ENCODE measurements at places on chromosomes 2 and 18.
A peak's percentile ranks its signal among the peaks of the same experiment; 100 is the strongest.

DNA sequence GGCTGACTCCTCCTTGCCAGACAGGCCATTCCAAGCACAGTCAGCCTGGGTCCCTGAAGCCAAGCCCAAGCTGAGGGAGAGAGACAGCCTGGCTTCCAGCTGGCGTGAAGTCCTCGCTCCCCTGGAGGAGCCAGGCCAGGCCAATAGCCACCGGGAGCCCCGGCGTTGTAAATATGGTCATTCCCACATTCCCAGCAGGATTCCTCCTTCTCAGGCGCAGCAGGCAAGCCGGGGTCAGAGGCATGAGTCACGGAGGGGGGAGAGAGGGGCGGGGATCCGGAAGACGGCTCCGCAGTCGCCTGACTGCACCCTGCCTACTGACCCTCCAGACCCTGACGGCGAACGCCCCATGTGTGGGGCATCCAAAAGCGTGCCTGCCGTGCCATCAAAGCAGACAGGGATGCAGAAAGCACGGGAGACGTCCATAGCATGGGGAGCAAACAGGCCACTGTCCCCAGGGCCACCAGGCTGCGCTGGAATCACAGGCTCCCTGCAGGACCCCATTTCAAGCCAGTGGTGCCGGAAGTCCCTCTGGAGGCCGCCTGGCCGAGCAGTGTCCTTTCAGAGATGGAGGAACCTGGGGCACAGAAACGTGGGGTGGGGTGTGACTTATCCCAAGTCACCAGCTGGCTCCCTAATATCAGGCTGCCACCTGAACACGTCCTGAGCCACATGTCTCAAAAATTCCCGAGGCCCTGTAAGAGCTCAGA is 48.2 kb downstream of the TWIST2 start:
- no peak overlapping the region for H3K27ac ChIP-seq
- H3K27me3 ChIP-seq = no peaks in the 10 kb centered on the region
- no peaks in the 10 kb centered on the region for H3K36me3 ChIP-seq
- H3K4me3 ChIP-seq = no peak overlapping the region
- no peak for DNase-seq

- no peak overlapping the region for H3K27ac ChIP-seq
- H3K4me3 ChIP-seq = no peak overlapping the region
- H3K36me3 ChIP-seq = no peaks in the 10 kb centered on the region
- DNase-seq = no peak
These were observed 374.8 kb downstream of the SLC4A3 start for GRCh38 chr2:220002251-220002650.

DNA sequence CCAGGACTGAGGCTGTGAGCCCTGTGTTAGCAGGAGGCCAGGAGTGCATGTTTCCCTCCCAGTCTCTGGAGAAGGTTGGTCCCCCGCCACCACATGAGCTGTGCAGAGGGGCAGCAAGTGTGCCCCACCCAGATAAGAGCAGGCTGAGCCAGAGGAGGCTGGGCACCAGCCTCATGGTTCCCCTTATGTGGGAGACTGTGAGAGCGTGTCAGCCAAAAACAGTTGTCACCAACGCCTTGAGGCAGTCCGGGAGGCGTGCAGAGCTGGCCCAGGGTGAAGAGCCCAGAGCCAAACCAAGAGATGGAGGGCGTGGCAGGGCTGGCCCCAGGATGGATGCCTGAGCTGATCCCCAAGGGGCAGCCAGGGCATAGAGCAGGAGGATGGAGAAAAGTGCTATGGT is 128.7 kb upstream of the GLI2 start:
- DNase-seq = no peak
- no peak overlapping the region for H3K4me3 ChIP-seq
- no peaks in the 10 kb centered on the region for H3K36me3 ChIP-seq
- H3K27ac ChIP-seq = no peak overlapping the region
- no peaks in the 10 kb centered on the region for H3K27me3 ChIP-seq

DNA sequence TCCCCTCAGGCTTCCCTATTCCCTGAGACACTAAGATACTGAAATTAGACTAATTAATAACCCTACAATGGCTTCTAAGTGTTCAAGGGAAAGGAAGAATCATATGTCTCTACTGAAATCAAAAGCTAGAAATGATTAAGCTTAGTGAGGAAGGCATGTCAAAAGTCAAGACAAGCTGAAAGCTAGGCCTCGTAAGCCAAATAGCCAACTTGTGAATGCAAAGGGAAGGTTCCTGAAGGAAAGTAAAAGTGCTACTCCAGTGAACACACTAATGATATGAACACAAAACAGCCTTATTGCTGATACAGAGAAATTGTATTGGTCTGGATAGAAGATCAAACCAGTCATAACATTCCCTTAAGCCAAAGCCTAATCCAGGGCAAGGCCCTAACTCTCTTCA is 10.0 kb downstream of the ZC3H8 start:
- H3K27ac ChIP-seq = no peak overlapping the region
- no peaks in the 10 kb centered on the region for H3K4me1 ChIP-seq
- no peaks in the 10 kb centered on the region for H3K27me3 ChIP-seq
- H3K36me3 ChIP-seq = no peaks in the 10 kb centered on the region
- no peak overlapping the region for H3K4me3 ChIP-seq

DNA sequence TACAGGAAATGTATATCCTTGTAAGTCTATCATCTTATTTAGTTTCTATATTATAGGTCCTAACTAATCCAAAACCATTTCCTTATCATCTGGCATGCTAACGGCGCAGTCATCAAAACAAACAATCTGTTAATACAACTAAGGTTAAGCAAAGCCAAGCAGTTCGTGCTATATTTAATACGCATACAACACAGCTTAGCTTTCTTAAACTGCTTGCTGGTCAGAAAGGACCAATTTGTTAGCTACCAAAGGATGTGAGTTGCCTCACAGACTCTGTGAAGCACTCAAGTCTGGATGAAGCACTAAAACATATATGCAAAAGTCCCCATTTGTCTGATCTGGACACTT is 67.0 kb downstream of the ZEB2 start:
- no peaks in the 10 kb centered on the region for H3K27me3 ChIP-seq
- H3K27ac ChIP-seq = peak overlapping the region; percentile 55
- H3K36me3 ChIP-seq = peaks cover 6% of the 10 kb centered on the region
- DNase-seq = no peak

GRCh38 chr2:6471419-6471818 is 394.3 kb downstream of the CMPK2 start:
- no peak for DNase-seq
- no peaks in the 10 kb centered on the region for H3K27me3 ChIP-seq
- no peak overlapping the region for H3K4me3 ChIP-seq
- H3K36me3 ChIP-seq = no peaks in the 10 kb centered on the region
- H3K4me1 ChIP-seq = no peaks in the 10 kb centered on the region

DNA sequence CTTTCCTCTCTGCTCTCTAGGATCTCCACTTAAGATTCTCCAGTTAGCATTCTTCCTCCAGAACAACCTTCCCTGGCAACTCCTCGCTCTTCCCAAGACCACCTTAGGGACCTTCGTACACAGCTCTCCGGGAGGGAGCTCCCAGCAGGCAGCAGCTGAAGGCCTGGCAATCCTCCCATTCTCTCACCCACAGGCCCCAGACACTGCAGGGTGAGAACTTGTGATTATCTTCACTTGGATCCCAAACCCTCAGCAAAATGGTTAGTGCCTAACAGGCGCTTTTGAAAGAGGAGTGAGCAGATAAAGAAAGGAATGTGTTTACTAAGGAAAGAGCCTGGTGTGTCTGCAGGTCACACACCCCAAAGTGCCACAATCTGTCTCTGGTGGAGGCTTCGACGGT is 83.8 kb upstream of the SNTG2 start:
- H3K27ac ChIP-seq = no peak overlapping the region
- DNase-seq = no peak
- H3K4me3 ChIP-seq = no peak overlapping the region
- H3K36me3 ChIP-seq = no peaks in the 10 kb centered on the region
- no peaks in the 10 kb centered on the region for H3K4me1 ChIP-seq

GRCh38 chr18:48926420-48926857 is 24.3 kb downstream of the SMAD7 start:
- H3K27ac ChIP-seq = no peak overlapping the region
- H3K27me3 ChIP-seq = no peaks in the 10 kb centered on the region
- no peaks in the 10 kb centered on the region for H3K36me3 ChIP-seq

DNA sequence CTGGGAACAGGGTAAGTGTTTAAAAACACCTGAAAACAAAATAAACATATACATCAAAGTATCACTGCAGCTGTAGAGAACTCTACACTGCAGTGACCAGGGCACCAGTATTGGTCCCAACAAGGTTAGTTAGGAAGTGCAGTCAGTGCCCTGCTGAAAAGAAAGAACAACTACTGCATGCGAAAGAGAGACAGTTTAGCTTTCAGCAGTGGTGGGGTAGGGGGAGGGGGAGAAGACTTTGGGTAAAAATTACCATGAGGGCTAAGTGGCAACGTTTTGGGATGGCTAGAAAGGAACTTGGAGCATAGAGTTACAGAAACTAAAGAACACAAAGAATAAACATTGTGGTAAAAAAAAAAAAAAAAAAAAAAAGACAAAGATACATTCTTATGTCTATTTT is 112.1 kb downstream of the UPP2 start:
- no peak for DNase-seq
- H3K27me3 ChIP-seq = no peaks in the 10 kb centered on the region
- H3K27ac ChIP-seq = no peak overlapping the region
- H3K4me3 ChIP-seq = no peak overlapping the region

- H3K27me3 ChIP-seq = no peaks in the 10 kb centered on the region
- H3K4me3 ChIP-seq = no peak overlapping the region
- H3K36me3 ChIP-seq = no peaks in the 10 kb centered on the region
- DNase-seq = no peak
These were observed 143.7 kb downstream of the ATL2 start for GRCh38 chr2:38233231-38233983.

- H3K27me3 ChIP-seq = no peaks in the 10 kb centered on the region
- no peak overlapping the region for H3K4me3 ChIP-seq
- no peaks in the 10 kb centered on the region for H3K36me3 ChIP-seq
- no peak overlapping the region for H3K27ac ChIP-seq
- H3K4me1 ChIP-seq = no peaks in the 10 kb centered on the region
- no peak for DNase-seq
These were observed 313.3 kb downstream of the MBD2 start for GRCh38 chr18:53911200-53911599.

DNA sequence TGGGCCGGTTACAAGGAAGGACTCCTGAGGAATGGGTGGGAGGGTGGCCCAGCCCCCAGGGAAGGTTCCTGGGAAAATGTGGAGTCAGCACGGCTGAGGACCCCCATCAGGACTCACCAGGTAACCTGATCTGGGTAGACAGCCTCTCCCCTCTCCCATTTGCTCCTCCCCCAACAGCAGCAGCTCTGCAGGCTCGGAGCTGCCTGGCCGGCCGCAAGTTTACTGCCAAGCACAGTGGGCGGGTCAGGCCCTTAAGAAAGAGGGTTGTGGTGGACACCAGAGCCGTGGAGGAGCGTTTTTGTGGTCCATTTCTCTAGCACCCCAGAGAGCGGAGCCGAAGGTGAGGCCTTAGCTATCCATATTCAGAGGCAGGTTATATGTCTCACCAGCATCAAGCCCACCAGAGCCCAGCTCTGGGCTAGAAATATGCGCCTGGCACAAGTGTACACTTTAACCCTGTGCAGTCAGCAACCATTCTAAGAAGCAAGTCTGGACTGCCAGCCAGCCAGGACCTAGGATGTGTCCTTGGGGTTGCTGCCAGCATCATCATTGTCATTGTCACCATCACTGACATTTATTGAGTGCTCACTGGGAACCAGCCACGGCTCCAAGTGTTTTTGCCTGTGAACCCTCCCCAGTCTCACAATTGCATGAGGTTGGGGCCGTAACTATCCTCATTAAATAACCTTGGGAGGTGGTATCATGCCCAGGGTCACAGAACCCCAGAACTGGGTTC is 190.1 kb downstream of the KLHL29 start:
- no peaks in the 10 kb centered on the region for H3K36me3 ChIP-seq
- H3K4me3 ChIP-seq = no peak overlapping the region
- no peaks in the 10 kb centered on the region for H3K4me1 ChIP-seq
- no peaks in the 10 kb centered on the region for H3K27me3 ChIP-seq
- no peak overlapping the region for H3K27ac ChIP-seq
- DNase-seq = no peak

- H3K36me3 ChIP-seq = no peaks in the 10 kb centered on the region
- H3K4me1 ChIP-seq = no peaks in the 10 kb centered on the region
These were observed 44.9 kb downstream of the CYP27C1 start for GRCh38 chr2:127175041-127175721.

DNA sequence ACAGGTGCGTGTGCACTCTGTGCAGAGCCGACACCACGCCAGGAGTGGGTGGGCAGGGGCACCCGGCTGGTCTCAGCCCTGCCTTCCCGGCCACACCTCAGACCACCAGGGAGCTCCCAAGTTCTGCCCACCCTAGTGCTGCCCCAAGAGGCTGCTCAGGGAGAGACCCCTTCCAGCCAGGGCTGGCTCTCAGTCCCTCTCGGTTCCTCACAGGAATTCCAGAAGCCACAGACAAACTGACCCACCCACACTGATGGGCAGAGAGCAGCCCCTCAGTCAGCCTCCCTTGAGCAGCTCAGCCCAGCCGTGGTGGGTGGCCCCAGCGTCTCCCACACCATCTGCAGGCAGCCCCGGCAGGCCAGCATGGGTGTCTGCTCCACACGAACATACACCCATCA is 33.8 kb downstream of the GPC1 start:
- H3K4me1 ChIP-seq = no peaks in the 10 kb centered on the region
- H3K36me3 ChIP-seq = peaks cover 4% of the 10 kb centered on the region
- no peaks in the 10 kb centered on the region for H3K27me3 ChIP-seq
- H3K4me3 ChIP-seq = no peak overlapping the region
- no peak for DNase-seq

DNA sequence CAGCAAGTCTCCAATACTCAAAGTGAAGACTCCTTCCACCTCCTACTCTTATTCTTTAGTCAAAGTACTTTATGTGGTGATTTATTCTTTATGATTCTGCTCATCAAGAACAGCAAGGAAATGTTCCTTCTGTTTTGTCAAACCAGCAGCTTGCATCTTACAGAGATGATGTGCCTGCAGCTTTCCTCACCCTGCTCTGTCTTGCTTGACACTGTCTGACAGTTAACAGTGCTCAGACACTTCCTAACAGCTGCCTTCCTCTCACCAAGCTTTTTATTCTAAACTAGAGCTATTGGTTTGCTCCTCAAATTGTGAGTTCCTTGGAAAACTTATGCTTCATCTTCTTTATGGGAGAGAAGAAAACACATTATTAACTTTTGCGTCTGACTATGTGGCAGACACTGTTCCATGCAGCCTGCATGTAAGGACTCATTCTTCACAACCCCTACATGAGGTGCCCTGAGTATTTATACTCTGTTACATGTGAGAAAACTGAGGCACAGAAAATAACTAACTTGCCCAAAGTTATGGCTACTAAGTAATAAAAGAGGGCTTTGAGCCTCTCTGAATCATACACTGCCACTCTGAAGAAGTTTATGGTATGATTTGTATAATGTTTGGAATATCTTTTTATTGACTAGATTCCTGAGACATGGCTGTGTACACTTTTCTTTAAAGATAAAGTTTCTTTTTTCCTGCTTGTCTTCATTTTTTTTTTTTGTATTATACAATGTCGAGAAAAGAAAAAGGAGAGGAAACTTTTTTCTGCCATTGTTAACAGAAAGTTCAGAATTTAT is 723.3 kb upstream of the DDX18 start:
- no peaks in the 10 kb centered on the region for H3K4me1 ChIP-seq
- H3K4me3 ChIP-seq = no peak overlapping the region
- no peak overlapping the region for H3K27ac ChIP-seq
- H3K36me3 ChIP-seq = no peaks in the 10 kb centered on the region
- no peak for DNase-seq
